ENCODE measurements at places on chromosomes 4 and X.

GRCh38 chr4:46432923-46433322 lies 43.0 kb upstream of the GABRA2 start:
- DNase-seq, result no peak

- no peak for DNase-seq
These were observed 89.8 kb upstream of the TNIP3 start for GRCh38 chr4:121253961-121254360.

DNA sequence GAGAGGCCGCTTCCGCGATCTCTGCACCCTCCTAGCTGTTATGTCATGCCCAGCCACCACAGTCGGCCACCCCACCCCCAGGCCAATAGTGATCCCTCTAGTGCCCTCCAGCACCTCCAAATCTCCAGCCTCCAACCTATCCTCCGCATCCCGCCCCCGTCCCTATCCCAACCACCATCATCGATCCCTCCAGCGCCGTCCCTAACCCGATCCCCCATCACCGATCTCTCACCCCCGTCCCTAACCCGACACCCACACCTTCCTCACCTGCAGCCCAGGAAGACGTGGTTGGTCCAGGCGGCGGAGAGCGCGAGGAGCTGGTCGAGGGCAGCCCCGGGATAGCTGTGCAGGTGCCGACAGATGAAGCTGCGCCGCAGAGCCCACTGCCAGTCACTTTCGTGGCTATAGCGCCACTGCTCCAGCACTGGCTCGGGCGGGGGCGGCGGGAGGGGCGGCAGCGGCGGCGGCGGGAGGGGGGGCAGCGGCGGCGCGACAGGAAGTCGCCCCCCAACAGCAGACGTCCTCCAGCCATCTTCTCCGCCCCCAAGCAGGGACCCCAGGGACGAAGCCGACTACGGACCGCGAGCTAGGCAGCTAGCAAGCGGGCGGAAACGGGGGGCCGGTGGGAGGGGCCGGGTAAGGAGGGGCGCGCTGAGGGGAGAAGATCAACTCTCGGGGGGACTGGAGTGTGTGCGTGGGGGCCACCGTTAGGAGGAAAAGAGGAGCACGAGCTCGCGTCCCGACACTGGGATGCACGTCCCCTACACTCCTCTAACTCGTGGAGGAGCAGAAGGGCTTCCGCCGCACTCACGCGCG lies 552 bp downstream of the NKRF start:
- DNase-seq, result no peak

DNA sequence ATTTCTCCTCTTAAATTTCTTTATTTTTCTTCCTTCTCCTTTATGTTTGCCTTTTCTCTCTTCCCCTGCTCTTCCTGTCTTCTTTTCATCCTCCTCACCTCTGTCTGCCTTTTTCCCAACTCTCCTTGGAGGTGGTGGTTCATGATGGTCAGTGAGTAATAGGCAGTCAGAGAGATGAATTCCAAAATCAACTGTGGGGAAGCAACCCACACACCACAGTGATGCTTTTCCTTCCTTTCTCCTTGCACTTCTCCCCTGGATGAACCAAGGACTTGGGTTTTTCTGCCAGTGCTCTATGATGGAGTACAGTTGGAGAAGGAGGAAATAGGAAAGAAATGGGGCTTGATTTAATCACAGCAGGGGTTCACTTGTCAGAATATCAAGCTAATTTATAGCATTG lies 153.8 kb downstream of the DCK start:
- DNase-seq, result no peak

- peak; percentile 3 for DNase-seq
These were observed 242.1 kb downstream of the ADAMTS3 start for GRCh38 chr4:72326692-72327632.

DNA sequence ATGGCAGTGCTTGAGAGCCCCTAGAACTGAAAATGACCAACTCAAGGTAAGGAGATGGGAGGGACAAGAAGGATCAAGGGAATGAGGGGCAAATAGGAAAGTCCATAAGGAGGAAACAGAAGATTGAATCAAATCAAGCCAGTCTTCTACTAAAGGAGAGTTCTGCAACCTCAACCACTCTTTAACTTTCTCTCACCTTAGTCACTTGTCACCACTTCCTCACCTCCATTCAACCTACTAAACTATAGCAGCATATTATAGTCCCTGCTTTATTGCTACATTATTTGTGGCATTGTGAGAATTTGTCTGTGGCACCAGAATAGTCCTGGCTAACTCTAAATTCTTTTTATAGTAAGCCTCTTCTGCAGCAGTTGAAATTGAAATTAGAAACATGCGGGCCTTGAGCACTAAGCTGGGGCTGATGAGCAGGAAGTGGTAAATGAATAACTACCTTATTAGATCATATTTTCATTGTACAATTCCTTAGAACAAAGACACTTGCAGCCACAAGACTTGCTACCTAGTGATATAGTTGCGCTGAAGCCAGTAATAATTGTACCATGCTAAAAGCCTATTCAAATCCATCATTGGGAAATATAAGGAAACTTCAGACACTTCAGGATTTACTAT lies 336.9 kb downstream of the ZNF674 start:
- DNase-seq, result no peak

DNA sequence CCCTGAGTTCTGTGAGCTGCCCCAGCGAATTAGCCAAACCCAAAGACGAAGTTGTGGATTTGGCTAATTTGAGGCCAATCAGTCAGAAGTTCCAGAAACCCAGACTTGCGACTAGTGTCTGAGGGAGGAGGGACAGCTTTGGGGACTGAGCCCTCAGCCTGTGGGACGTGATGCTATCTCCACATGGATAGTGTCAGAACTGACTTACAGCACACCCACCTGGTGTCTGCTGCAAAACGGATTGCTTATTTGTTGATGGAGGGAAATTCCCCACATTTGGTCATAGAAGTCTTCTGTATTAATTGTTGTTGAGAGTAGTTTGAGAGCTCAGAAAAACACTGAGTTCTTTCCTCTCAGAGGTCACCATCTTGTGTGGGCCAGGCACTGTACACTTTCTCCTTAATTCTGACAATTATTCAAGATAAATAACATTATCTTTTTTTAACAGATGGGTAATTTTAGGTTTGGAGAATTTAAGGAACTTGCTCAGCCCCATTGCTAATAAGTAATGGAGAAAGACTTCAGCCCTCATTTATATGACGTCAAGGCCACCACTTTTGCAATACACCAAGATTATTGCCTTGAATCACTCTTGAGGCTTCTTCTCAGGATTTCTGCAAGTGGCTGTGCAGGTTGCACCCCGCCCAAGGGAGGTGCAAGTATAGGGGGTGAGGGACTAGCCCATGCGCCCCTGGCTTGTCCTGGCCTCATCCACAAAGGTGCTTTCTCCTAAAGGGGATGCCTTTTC lies 16.7 kb downstream of the CLRN2 start:
- DNase-seq, result no peak

GRCh38 chr4:88054901-88055300 lies 47.5 kb downstream of the PKD2 start:
- no peak for DNase-seq

GRCh38 chr4:136750897-136751296 lies 781.4 kb downstream of the PCDH18 start:
- no peak for DNase-seq

DNA sequence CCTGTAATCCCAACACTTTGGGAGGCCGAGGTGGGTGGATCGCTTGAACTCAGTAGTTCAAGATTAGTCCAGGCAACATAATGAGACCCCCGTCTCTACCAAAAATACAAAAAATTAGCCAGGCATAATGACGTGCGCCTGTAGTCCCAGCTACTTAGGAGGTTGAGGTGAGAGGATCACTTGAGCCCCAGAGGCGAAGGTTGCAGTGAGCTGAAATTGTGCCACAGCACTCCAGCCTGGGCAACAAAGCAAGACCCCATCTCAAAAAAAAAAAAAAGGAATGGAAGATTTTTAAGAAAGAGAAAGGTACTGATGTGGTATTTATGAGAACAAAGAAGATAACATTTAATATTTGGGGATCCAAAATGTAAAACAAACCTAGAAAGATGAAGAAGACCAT lies 27.0 kb upstream of the NMU start:
- DNase-seq, result no peak

DNA sequence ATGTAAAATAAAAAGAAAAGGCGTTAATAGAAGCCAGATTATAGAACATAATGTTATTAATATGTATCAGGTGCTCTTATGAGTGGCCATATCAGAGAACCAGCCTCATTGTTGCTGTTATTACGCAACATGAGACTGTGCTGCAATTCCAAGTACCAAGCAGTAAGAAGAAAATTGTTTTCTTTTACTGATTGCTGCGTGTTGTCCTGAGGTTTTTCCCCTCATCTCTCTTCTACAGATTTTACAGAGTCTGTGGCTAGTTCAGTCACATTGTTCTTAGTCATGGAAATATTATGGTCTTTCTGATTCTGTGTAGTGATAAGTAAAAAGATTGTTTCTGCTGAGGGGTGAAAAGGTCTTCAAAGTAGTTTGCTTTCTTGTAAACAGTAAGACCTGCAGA lies 55.9 kb downstream of the NPNT start:
- no peak for DNase-seq

- DNase-seq, result no peak
These were observed 178.5 kb downstream of the NHS start for GRCh38 chrX:17553469-17553868.

GRCh38 chr4:60981534-60981933 lies 218.6 kb upstream of the ADGRL3 start:
- no peak for DNase-seq
